Activated T-helper 1 cell treated with anti-CD3 and anti-CD28 coated beads, Interleukin-12 subunit alpha, Interleukin-12 subunit beta, Interleukin-2, Interleukin-4 antibody, amounts not matched to agents 30 ng/mL and 10 ng/mL and 1 ng/mL, durations not matched to agents 14 hours and 24 hours and 36 hours (primary cell): ENCODE measurements at places on chromosomes 11 and 22.

DNA sequence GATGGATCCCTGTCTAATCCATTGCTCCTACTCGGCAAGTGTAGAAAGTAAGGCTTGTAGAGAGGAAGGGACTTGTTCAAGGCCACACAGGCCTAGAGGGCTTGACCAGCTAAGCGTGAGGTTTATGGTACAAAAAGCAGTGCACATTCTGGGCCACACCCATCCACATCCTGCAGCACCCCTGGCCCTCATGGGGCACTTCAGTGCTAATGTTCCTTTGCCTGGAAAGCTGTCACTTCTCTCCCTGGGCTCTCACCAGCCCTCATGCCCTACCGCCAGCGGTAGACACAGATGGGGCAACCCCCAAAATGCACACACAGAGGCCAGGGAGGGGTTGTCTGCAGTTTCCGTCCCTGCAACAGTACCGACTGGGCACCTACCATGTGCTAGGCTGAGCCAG lies 7.1 kb upstream of the MGAT3 start:
- no peaks in the 10 kb centered on the region for H3K36me3 ChIP-seq
- H3K27ac ChIP-seq: no peak overlapping the region
- DNase-seq: no peak
- no peak overlapping the region for H3K4me3 ChIP-seq
- peaks cover 25% of the 10 kb centered on the region for H3K4me1 ChIP-seq

GRCh38 chr22:47432683-47433082 lies 670.2 kb downstream of the TBC1D22A start:
- H3K27me3 ChIP-seq: no peaks in the 10 kb centered on the region
- no peaks in the 10 kb centered on the region for H3K36me3 ChIP-seq
- no peaks in the 10 kb centered on the region for H3K4me1 ChIP-seq
- H3K4me3 ChIP-seq: no peak overlapping the region
- DNase-seq: no peak
- H3K27ac ChIP-seq: no peak overlapping the region

DNA sequence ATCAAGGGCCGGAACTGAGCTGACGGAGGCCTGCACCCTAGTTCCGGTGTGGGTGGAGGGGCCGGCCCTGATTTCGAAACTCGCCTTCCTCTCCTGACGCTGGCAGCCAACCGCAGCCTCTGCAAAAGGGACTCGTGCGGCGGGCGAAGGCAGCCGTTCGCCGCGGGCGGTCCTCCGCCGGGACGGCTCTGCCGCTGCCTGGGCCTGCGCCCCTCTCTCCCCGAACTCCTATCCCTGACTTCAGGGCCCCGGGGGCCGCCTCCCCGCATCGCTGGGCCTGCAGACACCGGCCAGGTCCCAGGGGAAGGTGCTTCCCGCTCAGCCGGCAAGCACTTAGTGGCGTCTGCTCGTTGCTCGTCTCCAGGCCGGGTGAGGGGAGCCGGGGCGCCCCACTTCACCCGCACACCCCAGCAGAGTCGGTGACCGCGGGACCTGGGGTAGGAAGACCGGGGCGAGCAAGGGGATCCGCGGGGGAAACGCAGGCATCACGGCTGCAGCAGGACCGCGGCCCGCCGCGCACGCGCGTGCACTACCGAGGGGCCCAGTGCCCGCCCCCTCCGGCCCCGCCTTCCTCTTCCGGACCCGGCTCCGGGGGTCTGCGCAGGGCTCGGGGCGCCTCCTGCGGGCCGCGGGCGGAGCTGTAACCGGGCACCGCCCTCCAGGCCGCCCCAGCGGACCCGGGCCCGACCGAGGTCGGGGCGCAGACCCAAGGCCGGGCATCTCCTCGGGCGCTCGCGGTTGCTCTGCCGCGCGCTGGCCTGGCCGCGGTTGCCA lies 464 bp upstream of the ANKRD13D start:
- DNase-seq: peak; percentile 88
- peak overlapping the region; percentile 97 for H3K27ac ChIP-seq
- H3K4me1 ChIP-seq: peaks cover 36% of the 10 kb centered on the region
- H3K4me3 ChIP-seq: peak overlapping the region; percentile 77
- H3K36me3 ChIP-seq: peaks cover 31% of the 10 kb centered on the region

- H3K4me1 ChIP-seq: peaks cover 8% of the 10 kb centered on the region
- H3K36me3 ChIP-seq: no peaks in the 10 kb centered on the region
- DNase-seq: peak; percentile 76
- no peak overlapping the region for H3K4me3 ChIP-seq
Observed at GRCh38 chr22:50030297-50031188, 18.0 kb upstream of the IL17REL start.

- H3K4me1 ChIP-seq: peaks cover 33% of the 10 kb centered on the region
- peaks cover 13% of the 10 kb centered on the region for H3K27me3 ChIP-seq
- peaks cover 1% of the 10 kb centered on the region for H3K36me3 ChIP-seq
- no peak overlapping the region for H3K27ac ChIP-seq
Observed at GRCh38 chr11:13944911-13945425, 17.6 kb upstream of the SPON1 start.

DNA sequence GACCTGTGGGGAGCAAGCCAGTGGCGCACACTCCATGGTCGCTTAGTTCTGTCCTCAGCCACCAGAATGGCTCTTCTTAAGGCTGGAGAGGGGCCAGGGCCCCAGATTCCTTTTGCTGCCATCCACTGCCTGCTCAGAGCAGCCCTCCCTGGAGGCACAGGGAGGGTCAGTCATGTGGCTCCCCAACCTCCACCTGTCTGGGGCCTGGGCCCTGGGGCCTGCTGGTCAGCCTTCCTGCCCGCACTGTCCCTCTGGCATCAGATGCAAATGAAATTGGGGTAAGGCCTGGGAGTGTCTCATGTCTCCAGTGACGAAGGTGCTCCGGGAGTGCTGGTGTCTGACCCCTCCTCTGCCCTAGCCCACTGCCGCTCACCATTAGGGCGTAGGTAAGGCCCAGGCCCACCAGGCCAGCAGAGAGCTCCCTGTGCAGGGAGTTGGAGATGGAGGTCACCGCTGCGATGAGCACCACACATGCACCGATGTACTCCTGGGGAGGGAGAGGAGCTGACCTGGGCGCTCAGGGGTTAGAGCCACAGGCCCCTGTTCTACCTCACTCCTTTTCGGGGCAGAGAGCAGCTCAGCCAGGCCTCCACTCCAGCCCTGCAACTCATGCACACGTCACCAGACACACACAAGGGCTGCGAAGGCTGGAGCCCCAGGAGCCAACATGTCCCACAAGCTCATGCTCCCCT lies 9.0 kb upstream of the KCNJ11 start:
- H3K4me1 ChIP-seq: no peaks in the 10 kb centered on the region
- H3K4me3 ChIP-seq: no peak overlapping the region
- H3K27ac ChIP-seq: no peak overlapping the region
- DNase-seq: no peak

DNA sequence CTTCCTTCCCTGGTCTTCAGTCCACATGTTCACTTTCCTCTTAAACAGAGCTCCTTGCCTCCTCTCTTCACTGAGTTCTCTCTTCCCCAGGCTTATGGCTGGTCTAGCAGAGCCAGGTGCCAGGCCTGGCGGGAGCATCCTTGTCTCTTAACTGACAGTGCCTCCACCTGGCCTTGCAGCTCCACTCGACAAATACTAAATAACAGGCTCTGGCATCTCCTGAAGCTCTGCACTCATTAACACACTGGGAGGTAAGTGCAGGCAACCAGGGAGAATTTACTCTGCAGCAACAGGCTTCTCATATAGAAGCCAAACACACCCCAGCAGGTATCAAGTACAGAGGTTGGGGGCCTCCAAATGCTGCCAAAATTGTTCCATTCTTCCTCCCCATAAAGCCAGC lies 438.1 kb downstream of the SOX6 start:
- no peak overlapping the region for H3K4me3 ChIP-seq
- H3K4me1 ChIP-seq: no peaks in the 10 kb centered on the region
- no peaks in the 10 kb centered on the region for H3K36me3 ChIP-seq
- H3K27ac ChIP-seq: no peak overlapping the region
